ENCODE measurements at places on chromosomes 11 and 22. TPM values are rescaled to one million over a fixed set of nuclear protein-coding genes. Genes with fewer than 3 reads are reported as not detected.

Gene OR4P4
- total RNA-seq, result not detected

Gene SLC22A8
- not detected for total RNA-seq

Gene SLC22A6
- not detected for total RNA-seq

Gene MTMR2
- 13.6 TPM for total RNA-seq

Gene OR52E8
- not detected for total RNA-seq

Gene MCM5
- 48.5 TPM for total RNA-seq

Gene KCNJ5
- 0.23 TPM for total RNA-seq

Gene SLC22A12
- total RNA-seq, result not detected

Gene DMC1
- 0.29 TPM for total RNA-seq

Gene SHANK3
- total RNA-seq, result not detected

Gene THYN1
- 70.8 TPM for total RNA-seq

Gene EED
- total RNA-seq, result 51.0 TPM

Gene NCF4
- total RNA-seq, result 16.6 TPM

Gene CALCA
- not detected for total RNA-seq

Gene PNPLA5
- total RNA-seq, result not detected

Gene TTLL8
- total RNA-seq, result not detected

Gene CEND1
- not detected for total RNA-seq

Gene TECTA
- 0.33 TPM for total RNA-seq

Gene RASD2
- not detected for total RNA-seq

Gene TXN2
- 34.5 TPM for total RNA-seq

Gene TSGA10IP
- not detected for total RNA-seq

Gene OR8G5
- not detected for total RNA-seq

Gene FAM83F
- total RNA-seq, result 0.29 TPM

Gene TBX10
- total RNA-seq, result not detected

Gene RHOD
- 0.58 TPM for total RNA-seq

Gene CELSR1
- total RNA-seq, result 1.1 TPM

Gene SCN3B
- not detected for total RNA-seq

Gene RIMBP3B
- 3.7 TPM for total RNA-seq

Gene CARD18
- total RNA-seq, result not detected

Gene TUBA8
- total RNA-seq, result 1.9 TPM

Gene APOL4
- not detected for total RNA-seq

Gene PGR
- total RNA-seq, result not detected

Gene GPR83
- total RNA-seq, result 0.09 TPM

Gene SBF2
- total RNA-seq, result 13.8 TPM

Gene ACR
- not detected for total RNA-seq

Gene F2
- not detected for total RNA-seq

Gene TMEM191C
- 4.8 TPM for total RNA-seq

Gene TMX2
- 63.6 TPM for total RNA-seq

Gene TRIM49C
- total RNA-seq, result not detected

Gene CARNS1
- total RNA-seq, result 3.3 TPM

Gene KRTAP5-10
- total RNA-seq, result not detected

Gene RIBC2
- not detected for total RNA-seq

Gene RCOR2
- not detected for total RNA-seq

Measured in CD4-positive, alpha-beta memory T cell (primary cell).